ENCODE measurements at places on chromosomes 4 and X.

GRCh38 chr4:40322811-40323210 lies 12.3 kb upstream of the CHRNA9 start:
- DNase-seq, result no peak

DNA sequence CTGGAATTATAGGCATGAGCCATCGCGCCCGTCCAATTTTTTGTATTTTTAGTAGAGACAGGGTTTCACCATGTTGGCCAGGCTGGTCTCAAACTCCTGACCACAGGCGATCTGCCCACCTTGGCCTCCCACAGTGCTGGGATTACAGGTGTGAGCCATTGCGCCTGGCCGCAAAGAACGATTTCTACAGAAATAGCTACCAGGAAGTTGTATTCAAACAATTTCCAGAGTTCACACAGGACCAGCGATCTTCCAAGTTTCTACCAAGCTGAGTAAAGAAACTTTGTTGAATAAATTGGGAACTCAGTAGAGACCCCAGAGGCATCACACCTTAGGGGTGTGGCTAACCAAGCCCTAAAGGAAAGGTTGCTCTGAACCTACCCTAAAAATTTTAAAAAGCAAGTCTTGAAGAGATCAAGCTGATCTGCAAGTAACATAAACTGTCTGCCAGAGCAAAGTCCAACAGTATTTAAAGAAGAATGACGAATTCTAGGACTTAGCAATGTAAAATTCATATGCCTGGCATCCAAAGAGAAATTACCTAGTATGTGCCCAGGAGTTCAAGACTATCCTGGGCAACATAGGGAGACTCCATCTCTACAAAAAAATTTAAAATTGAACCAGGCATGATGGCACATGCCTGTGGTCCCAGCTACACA lies 48.4 kb upstream of the USP9X start:
- DNase-seq, result no peak

GRCh38 chr4:90852237-90852636 lies 725.0 kb downstream of the CCSER1 start:
- no peak for DNase-seq

- no peak for DNase-seq
Observed at GRCh38 chr4:166077782-166078181, 204.7 kb downstream of the TLL1 start.

DNA sequence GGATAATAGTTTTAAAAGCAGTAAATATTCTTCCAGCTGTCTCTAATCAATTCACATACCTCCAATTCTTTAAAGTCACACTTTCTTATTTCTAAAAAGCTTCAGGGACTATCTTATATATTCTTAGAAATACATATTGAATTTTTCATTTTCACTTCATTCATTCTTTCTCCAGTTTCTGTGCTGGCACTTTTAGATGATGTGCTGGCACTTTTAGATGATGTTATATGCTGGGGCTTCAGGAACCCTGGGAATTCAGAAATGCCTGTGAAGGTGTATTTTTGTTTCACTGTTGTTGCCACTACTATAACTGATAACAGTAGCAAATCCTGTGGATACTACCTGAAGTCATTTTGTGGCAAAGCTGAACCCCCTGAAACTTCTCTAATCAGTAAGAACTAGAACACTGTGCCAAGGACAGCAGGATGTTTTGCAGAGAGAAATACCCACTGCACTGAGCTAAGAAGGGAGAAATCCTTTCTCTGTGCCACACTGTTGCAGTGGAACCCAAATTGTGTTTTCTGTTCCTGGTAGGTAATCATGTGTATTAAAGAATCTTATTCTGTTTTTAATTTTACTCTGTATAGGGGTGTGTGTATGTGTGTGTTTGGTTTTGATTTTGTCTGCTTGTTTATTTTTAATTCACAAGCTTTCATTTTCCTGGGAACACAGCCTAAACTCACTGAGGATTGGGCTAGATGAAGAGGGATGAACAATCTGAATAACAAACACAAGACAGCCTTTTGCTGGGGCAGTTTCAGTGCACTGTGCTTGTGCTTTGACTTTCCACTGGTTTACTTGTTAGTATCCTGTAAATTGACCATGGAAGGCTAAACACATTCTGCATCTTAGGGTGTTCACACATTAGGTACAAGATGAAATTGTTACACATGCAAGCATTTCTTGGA lies 898.3 kb downstream of the CCSER1 start:
- no peak for DNase-seq

DNA sequence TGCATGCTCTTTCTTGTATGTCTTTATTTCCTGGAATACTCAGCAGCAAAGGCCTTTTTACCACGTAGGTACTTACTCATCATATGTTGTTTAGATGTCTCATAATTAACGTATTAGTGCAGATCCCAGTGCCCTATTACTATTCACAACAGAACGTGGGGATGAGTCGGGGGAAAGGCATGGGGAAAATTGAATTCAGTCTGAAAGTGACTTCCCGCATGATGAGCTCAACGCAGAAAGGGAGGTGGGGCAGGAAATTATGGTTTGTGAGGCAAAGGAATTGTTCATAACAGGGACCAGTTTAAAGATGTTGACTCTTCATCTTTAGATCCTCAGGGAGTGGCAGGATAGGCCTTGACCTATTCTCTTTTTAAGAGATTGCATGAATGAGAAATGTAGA lies 2.0 kb upstream of the TMPRSS11D start:
- no peak for DNase-seq

DNA sequence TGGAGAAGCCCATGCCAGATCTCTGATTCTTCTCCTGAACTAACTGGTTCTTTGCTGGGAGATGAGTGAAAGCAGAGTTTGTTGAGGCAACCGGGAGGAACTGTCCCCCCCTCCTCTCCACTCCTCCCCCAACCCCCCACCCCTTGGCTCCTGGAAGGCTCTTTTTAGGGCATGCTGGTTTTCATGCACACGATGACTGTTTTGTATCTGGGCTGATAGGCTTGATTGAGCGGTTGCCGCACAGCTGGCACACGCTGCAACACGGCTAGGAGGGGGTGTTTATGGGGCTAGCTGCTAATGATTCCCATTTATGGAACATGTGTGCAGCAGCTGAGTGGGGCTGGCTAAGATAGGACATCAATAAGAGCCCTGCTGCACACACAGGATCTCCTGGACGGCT lies 137.2 kb downstream of the SMIM20 start:
- DNase-seq, result no peak

DNA sequence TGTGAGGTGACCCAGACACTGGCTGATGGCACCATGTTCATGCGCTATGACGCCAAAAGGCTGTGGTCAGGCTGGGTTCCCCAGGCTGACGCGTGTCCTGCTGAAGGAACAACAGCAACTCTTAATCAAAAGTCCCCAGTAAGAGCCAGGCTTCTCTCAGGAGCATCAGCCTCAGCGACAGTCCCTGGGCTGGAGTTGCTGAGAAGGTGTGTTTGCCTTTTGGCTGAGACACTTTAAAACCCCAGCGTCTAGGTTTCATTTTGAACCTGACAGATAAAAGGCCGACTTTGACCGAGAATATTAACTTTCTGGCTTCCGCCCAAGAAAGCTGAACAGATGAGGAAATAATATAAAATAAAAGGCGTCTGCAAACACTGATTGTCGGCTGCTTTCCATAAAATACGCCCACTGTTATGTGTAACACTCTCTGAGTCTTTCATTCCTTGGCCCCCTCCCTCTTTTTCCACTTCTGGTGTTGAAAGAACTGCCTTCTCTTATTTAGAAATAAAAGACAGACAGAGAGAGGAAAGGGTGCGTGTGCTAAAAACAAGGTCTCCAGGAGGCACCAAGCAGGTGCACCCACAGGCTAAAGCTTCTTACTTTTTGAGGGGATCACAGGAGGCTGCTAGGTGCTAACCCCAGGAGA lies 373.6 kb downstream of the MID1IP1 start:
- no peak for DNase-seq

- DNase-seq, result no peak
Observed at GRCh38 chrX:22122510-22122909, 90.4 kb downstream of the PHEX start.

DNA sequence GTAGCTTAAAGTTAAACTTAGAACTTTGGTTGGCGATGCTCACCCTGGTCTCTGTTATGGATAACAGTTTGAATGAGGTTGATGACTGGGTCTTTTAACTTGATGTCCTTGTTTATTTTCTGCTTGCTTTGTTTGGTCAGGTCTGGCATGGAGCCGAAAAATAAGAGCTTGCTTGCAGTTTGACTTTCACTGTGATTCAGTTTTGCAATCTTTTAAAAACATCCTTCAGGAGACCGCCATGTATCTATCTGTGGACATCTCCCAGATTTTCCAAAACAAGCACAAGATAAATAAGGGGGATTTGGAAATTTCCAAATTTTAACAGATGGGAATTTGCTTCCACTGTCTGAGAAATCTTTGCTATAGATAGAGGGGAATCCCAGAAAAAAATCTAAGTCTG lies 246.7 kb downstream of the PALLD start:
- DNase-seq, result no peak

GRCh38 chrX:65528293-65528692 lies 6.3 kb downstream of the LAS1L start:
- DNase-seq, result no peak

DNA sequence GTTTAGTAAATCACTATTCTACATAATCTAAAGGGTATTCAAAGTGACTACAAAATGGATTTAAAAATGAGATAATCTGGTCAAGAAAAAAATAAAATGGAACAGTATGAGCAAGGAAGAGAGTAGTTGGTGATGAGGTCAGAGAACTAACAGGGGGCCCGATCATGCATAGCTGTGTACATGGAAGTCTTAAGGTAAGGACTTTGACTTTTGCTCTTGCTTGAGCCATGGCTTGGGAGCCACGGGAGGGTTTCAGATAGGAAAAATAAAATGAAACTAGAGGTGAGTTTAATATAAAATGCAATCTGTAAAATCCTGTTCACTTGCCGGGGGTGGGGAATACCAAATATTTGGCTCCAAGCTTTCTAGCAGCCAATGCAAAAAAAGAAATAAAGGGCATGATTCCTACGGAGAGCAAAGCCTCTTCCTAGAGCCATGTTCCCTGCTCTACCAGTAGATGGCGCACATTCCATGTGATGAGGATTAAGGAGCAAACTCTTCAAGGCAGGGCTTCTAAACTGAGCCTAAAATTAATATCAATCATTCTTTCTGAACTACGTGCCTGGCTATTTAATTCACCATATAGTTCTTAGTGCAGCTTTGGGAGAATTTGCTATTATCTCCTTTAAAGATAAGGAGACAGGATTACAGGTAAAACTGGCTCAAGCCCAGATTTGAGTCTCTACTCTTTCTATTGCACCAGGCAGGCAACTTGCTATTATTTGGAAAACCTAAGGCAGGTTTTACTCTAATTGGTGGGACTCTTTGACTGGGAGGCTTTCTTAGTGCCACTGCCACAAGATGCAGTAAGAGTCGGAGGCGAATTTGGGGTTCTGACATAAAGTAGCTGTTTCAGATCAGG lies 6.8 kb upstream of the CLCN5 start:
- no peak for DNase-seq

- no peak for DNase-seq
Observed at GRCh38 chr4:151991001-151991883, 230.4 kb upstream of the GATB start.

- DNase-seq, result no peak
Observed at GRCh38 chr4:1219566-1219950, 29.4 kb downstream of the CTBP1 start.

DNA sequence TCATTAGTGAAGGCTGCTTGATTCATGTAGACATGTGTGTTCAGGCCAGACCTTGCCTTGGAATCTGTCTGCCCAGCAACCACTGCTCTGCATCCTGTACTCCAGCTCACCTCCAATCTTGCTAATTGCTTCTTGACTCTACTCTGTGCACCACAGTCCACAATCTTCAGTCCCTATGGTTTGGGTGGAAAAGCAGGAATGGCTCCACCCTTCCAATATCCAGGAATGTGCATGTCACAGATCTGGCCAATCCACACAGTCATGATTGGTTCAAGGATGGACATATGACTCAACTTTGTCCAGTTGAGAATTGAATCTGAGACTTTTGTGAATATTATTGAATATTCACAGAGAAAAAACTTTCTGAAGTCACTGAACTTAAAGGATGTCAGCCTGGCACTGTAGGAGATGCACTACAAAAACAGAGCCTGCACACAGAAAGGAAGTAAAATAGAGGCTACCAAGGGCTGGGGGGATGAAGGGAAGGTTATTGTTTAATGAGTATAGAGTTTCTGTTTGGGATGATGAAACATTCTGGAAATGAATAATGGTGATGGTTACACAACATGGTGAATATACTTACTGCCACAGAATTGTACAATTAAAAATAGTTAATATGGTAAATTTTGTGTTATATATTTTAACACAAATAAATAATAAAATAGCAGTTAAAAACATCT lies 161.3 kb upstream of the USP38 start:
- DNase-seq, result no peak

- no peak for DNase-seq
Observed at GRCh38 chr4:37359261-37359660, 114.7 kb downstream of the NWD2 start.

DNA sequence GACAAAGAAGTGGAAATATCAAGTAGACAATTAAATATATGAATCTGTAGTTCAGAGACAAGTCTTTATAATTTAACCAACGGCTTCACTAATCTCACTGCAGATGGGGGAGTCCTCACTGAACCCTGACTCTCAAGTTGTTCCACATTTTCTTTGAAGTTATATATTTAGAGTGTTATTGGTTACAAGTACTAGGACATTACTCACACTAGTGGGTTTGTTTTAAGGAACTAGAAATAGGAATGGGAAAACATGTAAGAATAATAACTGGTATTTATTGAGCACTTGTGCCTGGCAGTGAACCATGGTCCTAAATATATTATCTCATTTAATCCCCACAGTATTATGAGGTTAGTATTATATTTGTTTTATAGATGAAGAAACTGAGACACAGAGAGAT lies 22.0 kb downstream of the MND1 start:
- no peak for DNase-seq

GRCh38 chr4:185352202-185352601 lies 43.5 kb downstream of the LRP2BP start:
- no peak for DNase-seq

DNA sequence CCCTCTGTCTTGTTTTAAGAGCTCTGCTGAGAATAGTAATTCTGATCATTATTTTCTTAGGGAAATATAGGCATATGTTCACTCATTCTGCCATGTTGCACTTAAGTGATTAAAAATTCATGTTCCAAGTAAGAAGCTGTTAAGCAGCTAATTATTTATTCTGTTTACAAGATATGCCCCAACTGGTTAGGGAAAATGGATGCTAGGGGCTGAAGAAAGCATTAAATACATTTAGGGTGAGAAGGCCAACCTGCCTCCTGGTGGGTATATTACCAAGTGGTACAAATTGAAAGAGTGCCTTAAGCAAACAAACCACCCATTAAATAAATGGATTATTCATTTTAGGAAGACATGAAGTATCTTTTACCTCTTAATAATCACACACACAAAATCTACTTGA lies 392.6 kb upstream of the EPHA5 start:
- no peak for DNase-seq

DNA sequence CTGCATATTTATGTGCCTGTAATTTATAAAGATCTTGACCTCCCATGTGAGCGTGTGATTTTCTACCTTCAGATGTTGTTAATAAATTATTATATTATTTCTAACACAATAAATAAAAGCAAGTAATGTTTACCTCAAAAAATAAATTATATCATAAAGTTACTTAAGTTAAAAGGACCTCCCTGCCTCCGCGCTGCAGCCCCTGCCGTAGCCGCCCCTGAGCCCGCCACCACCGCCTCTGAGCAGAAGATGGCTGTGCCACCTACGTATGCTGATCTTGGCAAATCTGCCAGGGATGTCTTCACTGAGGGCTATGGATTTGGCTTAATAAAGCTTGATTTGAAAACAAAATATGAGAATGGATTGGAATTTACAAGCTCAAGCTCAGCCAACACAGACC lies 119.6 kb upstream of the BRWD3 start:
- DNase-seq, result no peak

- DNase-seq, result no peak
Observed at GRCh38 chr4:182975806-182976205, 58.6 kb upstream of the DCTD start.

- DNase-seq, result no peak
Observed at GRCh38 chr4:37960679-37961450, 667 bp downstream of the PTTG2 start.
